ENCODE measurements at places on chromosomes 3 and 15. TPM values are rescaled to one million over a fixed set of nuclear protein-coding genes. Genes with fewer than 3 reads are reported as not detected.

Gene RBP2
- not detected for polyA plus RNA-seq

Gene LMCD1
- polyA plus RNA-seq, result 189 TPM

Gene GOLIM4
- 84.4 TPM for polyA plus RNA-seq

Gene ACP3
- polyA plus RNA-seq, result 1.1 TPM

Gene LYZL4
- polyA plus RNA-seq, result not detected

Gene FBXO40
- not detected for polyA plus RNA-seq

Gene ADGRG7
- not detected for polyA plus RNA-seq

Gene TGM4
- polyA plus RNA-seq, result not detected

Gene TMEM207
- polyA plus RNA-seq, result not detected

Gene COL6A5
- polyA plus RNA-seq, result not detected

Gene PAK6
- polyA plus RNA-seq, result not detected

Gene GOLGA8M
- 0.48 TPM for polyA plus RNA-seq

Gene IL20RB
- 72.5 TPM for polyA plus RNA-seq

Gene TNFSF10
- polyA plus RNA-seq, result not detected

Gene RFTN1
- polyA plus RNA-seq, result 43.1 TPM

Gene DIPK2A
- 10.5 TPM for polyA plus RNA-seq

Gene IL12A
- polyA plus RNA-seq, result 1.6 TPM

Gene MKRN3
- polyA plus RNA-seq, result 0.68 TPM

Gene FBXO22
- polyA plus RNA-seq, result 49.8 TPM

Gene NAA50
- polyA plus RNA-seq, result 154 TPM

Gene C2CD4A
- not detected for polyA plus RNA-seq

Gene SI
- polyA plus RNA-seq, result not detected

Gene GABRR3
- not detected for polyA plus RNA-seq

Gene NT5DC2
- polyA plus RNA-seq, result 51.1 TPM

Gene TMEM40
- polyA plus RNA-seq, result not detected

Gene GCNT3
- polyA plus RNA-seq, result not detected

Gene FAM3D
- polyA plus RNA-seq, result not detected

Gene MRAS
- polyA plus RNA-seq, result 65.1 TPM

Data from GM23248 (cell line).